Osteocyte (in vitro differentiated cells): ENCODE measurements at places on chromosomes 16 and 17. TPM values are rescaled to one million over a fixed set of nuclear protein-coding genes. Genes with fewer than 3 reads are reported as not detected.
A peak's percentile ranks its signal among the peaks of the same experiment; 100 is the strongest.

The CCL1 gene
- not detected in 2 replicates for total RNA-seq

The TP53TG3 gene
- not detected in 2 replicates for total RNA-seq

The HIC1 gene
- 3.3 and 3.7 TPM in 2 replicates for total RNA-seq

The SLC5A2 gene
- not detected in 2 replicates for total RNA-seq

The MT1H gene
- total RNA-seq: not detected in 2 replicates

The GAS7 gene
- total RNA-seq: 18.1 and 18.4 TPM in 2 replicates

The P2RX1 gene
- total RNA-seq: not detected in 2 replicates

The KRTAP4-5 gene
- total RNA-seq: not detected in 2 replicates

DNA sequence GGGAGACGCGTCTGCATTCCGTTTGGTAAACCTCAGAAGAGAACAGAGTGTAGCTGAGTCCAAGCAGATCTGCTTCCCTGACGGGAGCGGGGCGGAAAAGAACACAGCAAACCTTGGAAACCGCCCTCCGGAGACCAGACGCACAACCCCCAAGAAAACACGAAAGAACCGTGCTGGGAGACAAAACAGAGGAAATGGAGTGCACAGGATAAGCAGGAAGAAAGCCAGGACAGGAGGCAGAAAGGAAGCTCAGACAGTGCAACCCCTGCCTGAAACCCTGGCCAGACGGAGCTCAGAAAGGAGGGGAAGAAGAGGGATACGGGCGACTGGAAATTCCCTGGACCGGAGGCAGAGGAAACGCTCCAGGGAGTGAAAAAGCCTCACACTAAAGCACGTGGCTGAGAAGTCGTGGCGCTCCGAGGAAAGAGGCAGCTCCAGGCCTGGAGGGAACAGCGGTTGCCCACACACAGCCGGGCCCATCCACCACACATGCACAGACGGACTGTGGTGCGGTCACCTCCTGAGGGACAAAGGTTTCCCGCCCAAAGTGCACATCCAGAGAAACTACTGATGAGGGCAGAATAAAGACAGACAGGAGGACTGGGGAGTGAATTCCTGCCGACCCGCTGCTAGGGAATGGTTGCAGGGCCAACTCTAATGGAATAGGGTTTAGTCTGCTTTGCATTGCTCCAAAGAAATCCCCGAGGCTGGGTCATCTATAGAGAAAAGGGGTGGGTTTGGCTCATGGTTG, 10.2 kb downstream of the DPEP1 start:
- H3K27ac ChIP-seq: peak overlapping the region; percentile 21
- H3K4me1 ChIP-seq: peaks cover 9% of the 10 kb centered on the region
- peaks cover 7% of the 10 kb centered on the region for H3K27me3 ChIP-seq
- no peaks in the 10 kb centered on the region for H3K36me3 ChIP-seq

GRCh38 chr16:75308011-75308410, 56.6 kb upstream of the BCAR1 start:
- no peak overlapping the region for H3K27ac ChIP-seq
- H3K4me3 ChIP-seq: no peak overlapping the region
- no peak for DNase-seq
- H3K27me3 ChIP-seq: no peaks in the 10 kb centered on the region
- peaks cover 38% of the 10 kb centered on the region for H3K4me1 ChIP-seq

DNA sequence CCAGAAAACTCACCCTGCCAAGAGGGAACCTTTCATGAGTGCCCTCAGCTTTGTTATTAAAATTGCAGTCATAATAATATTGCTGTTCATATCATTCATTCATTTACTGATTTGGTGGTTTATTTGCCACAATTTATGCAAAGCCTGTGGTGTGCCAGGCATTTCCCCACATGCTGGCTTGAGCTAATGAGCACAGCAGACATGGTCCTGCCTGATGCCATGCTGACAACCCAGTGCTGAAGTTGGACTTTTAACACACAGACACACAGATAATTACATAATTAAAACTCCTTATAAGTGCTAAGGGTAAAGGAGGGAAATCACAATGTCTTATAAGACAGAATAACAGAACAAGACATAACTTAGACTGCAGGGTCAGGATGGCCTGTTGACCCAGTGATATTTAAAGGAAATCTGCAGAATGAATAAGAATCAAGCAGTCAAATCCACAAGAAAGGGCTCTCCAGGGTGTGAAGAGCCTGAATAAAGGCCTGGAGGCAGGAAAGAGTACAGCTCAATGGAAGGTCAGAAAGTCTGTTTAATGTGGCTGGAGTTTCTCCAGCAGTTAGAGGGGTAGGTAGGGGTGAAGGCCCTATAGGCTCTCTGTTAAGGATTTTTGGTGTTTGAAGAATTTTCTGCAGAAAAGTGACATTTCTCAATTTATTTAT, 196.9 kb upstream of the CDH11 start:
- no peaks in the 10 kb centered on the region for H3K27me3 ChIP-seq
- no peaks in the 10 kb centered on the region for H3K36me3 ChIP-seq
- no peak for DNase-seq
- peak overlapping the region; percentile 42 for H3K27ac ChIP-seq
- peaks cover 30% of the 10 kb centered on the region for H3K4me1 ChIP-seq

DNA sequence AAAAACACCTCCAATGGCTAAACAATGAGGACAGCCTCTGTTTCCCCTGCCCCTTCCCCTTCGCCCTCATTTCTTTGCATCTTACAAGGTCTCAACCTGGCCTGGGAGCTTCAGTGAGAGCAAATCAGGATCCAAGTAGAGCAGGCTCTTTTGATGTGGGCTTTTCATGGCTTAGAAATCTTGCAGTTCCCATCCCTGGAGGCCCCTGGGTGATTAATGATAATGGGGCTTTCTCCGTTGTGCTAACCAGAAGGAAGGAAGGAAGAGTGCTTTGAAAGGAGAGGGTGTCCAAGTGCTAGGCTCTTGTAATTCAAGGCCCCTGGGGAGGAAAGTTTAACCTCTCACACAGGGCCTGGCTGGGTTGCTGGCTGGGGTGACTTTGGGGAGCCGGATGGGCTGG, 18.5 kb upstream of the IRX3 start:
- peaks cover 29% of the 10 kb centered on the region for H3K27me3 ChIP-seq
- no peaks in the 10 kb centered on the region for H3K4me1 ChIP-seq
- no peak overlapping the region for H3K27ac ChIP-seq
- DNase-seq: no peak
- no peak overlapping the region for H3K4me3 ChIP-seq
- no peaks in the 10 kb centered on the region for H3K36me3 ChIP-seq

- no peak for DNase-seq
- peak overlapping the region; percentile 94 for H3K4me3 ChIP-seq
- peak overlapping the region; percentile 97 for H3K27ac ChIP-seq
- peaks cover 28% of the 10 kb centered on the region for H3K4me1 ChIP-seq
- no peaks in the 10 kb centered on the region for H3K36me3 ChIP-seq
- H3K27me3 ChIP-seq: no peaks in the 10 kb centered on the region
Observed at GRCh38 chr16:4625560-4626159, 1.0 kb downstream of the MGRN1 start.

GRCh38 chr16:84714028-84714427, 14.2 kb downstream of the USP10 start:
- DNase-seq: no peak
- H3K27me3 ChIP-seq: no peaks in the 10 kb centered on the region
- peaks cover 20% of the 10 kb centered on the region for H3K4me1 ChIP-seq
- no peak overlapping the region for H3K4me3 ChIP-seq

GRCh38 chr16:24970708-24971107, 44.5 kb downstream of the ARHGAP17 start:
- DNase-seq: no peak
- H3K4me3 ChIP-seq: no peak overlapping the region
- peaks cover 55% of the 10 kb centered on the region for H3K36me3 ChIP-seq
- H3K27me3 ChIP-seq: no peaks in the 10 kb centered on the region
- H3K4me1 ChIP-seq: peaks cover 8% of the 10 kb centered on the region

- H3K36me3 ChIP-seq: no peaks in the 10 kb centered on the region
- H3K27me3 ChIP-seq: peaks cover 4% of the 10 kb centered on the region
- no peak overlapping the region for H3K27ac ChIP-seq
- no peak for DNase-seq
- H3K4me3 ChIP-seq: no peak overlapping the region
Observed at GRCh38 chr16:58070585-58070984, 45.0 kb downstream of the MMP15 start.

DNA sequence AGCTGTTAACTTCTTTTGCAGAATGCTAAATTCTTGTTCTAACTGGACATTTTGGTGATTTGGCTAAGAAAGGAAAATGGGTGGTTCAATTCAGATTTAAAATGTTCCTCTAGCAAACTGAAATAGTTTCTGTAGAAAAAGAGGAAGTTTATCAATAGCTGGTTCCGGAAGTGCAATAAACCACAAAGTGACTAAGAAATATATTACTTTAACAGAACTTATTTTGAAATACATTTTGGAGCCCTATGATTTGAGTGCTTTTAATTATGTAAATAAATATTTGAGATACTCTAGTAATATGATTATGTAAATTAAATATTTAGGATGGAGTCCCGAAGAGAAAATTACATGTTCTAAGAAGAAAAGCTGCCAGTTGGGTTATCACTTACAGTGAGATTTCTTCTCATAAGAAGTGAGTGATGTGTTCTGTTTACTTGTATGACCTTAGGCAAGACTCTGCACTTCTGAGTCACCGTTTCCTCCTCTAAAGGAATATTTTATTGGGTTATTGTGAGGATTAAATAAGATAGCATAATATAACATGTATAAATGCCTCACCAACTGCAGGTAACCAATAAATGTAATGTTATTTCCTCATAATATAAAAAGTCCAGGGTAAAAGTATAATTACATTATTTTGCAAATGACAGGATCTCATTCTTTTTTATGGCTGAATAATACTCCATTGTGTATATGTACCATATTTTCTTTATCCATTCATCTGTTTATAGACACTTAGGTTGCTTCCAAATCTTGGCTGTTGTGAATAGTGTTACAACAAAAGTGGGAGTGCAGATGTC, at the start of gene EVI2B:
Gene EVI2B (minus strand): TSS at position 73 of the 800 bp plus-strand sequence. CDS start 8,445 bp downstream, outside the sequence.
- no peak for DNase-seq
- peak within 1 kb of the TSS; percentile 44 for H3K27ac ChIP-seq
- no peaks in the 10 kb centered on the region for H3K27me3 ChIP-seq
- peaks cover 11% of the 10 kb centered on the region for H3K4me1 ChIP-seq
- H3K36me3 ChIP-seq: peaks cover 14% of the 10 kb centered on the region
- no peak within 1 kb of the TSS for H3K4me3 ChIP-seq

DNA sequence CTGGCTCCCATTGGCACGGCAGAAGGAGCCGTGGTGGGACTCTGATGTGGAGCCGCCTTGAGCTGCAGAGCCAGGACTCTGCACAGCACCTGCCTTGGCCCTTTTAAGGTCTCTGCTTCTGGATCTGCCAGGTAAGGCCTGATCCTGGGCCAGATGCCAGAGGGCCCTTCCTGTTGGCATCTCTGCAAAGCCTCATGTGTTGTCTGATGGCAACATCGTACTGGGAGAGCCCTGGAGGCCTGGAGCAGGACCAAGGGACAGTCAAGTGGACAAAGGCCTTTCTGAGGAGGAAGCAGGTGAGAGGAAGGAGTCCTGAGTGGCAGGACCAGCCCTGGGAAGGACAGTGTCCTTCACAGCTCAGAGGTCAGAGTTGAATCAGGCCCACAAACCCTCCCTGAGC, 26.1 kb downstream of the SOCS1 start:
- H3K27ac ChIP-seq: no peak overlapping the region
- no peaks in the 10 kb centered on the region for H3K36me3 ChIP-seq
- peaks cover under 1% of the 10 kb centered on the region for H3K4me1 ChIP-seq
- peaks cover 4% of the 10 kb centered on the region for H3K27me3 ChIP-seq
- DNase-seq: no peak

GRCh38 chr17:11893862-11894261, 103.4 kb downstream of the ZNF18 start:
- no peak overlapping the region for H3K27ac ChIP-seq
- DNase-seq: no peak
- no peaks in the 10 kb centered on the region for H3K27me3 ChIP-seq
- no peaks in the 10 kb centered on the region for H3K36me3 ChIP-seq

GRCh38 chr17:17126131-17127110, 79.7 kb downstream of the PLD6 start:
- no peak for DNase-seq
- peak overlapping the region; percentile 23 for H3K27ac ChIP-seq
- peaks cover 24% of the 10 kb centered on the region for H3K4me1 ChIP-seq
- no peak overlapping the region for H3K4me3 ChIP-seq
- H3K27me3 ChIP-seq: no peaks in the 10 kb centered on the region

GRCh38 chr16:50024207-50024606, 818 bp upstream of the CNEP1R1 start:
- no peak overlapping the region for H3K27ac ChIP-seq
- H3K4me3 ChIP-seq: no peak overlapping the region
- H3K4me1 ChIP-seq: peaks cover 15% of the 10 kb centered on the region
- peaks cover 19% of the 10 kb centered on the region for H3K27me3 ChIP-seq
- DNase-seq: no peak
- H3K36me3 ChIP-seq: no peaks in the 10 kb centered on the region

- no peaks in the 10 kb centered on the region for H3K36me3 ChIP-seq
- H3K27me3 ChIP-seq: peaks cover 2% of the 10 kb centered on the region
- no peak for DNase-seq
- H3K27ac ChIP-seq: no peak overlapping the region
Observed at GRCh38 chr16:60404401-60404800, 1631.8 kb downstream of the CDH8 start.

DNA sequence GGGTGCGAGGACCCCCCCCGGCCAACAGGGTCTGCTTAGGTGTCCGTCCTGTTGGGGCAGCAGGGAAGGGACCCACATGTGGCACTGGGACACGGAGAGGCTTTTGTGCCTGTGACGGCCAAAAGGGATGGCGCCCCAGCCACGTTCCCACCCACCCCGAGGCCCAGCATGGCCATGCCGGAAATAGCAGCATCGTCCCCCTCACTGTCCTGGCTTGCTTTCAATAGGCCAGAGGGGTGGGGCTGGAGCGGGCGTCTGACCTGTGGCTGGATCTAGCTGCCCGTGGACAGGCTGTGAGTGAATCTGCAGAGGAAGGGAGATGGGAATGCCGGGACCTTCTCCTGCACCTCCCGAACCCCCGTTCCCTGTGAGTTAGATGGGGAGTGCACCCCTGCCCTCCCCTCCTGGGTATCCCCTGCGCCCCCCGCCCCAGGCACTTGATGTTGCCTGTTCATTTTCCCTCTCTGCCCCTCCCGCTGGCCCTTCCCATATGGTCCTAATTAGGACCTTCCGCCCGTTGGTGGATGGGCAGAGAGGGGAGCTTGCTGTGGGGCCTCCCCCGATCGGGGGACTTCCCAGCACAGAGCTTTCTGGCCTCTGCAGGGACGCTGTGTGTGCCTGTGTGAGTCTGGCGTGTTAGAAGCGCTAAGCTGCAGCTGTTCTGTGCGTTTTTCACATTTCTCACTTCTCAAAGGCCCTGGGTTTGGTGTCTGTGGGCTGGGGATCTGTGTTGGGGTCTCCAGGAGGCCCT, 292.8 kb downstream of the SEC14L1 start:
- H3K4me1 ChIP-seq: peaks cover 92% of the 10 kb centered on the region
- peak overlapping the region; percentile 35 for H3K4me3 ChIP-seq
- no peaks in the 10 kb centered on the region for H3K27me3 ChIP-seq
- peaks cover 3% of the 10 kb centered on the region for H3K36me3 ChIP-seq
